ENCODE measurements at places on chromosomes 7 and 10. TPM values are rescaled to one million over a fixed set of nuclear protein-coding genes. Genes with fewer than 3 reads are reported as not detected.

AP1S1 gene
- total RNA-seq, result 45.8 TPM

CPN1 gene
- not detected for total RNA-seq

NRG3 gene
- 2.3 TPM for total RNA-seq

TEX36 gene
- not detected for total RNA-seq

FEZF1 gene
- not detected for total RNA-seq

HOXA5 gene
- total RNA-seq, result 71.5 TPM

NEURL1 gene
- not detected for total RNA-seq

SLC39A12 gene
- total RNA-seq, result not detected

RPP38 gene
- total RNA-seq, result 11.1 TPM

ERV3-1 gene
- total RNA-seq, result 37.6 TPM

ATXN7L1 gene
- total RNA-seq, result 24.6 TPM

SYT15 gene
- 2.3 TPM for total RNA-seq

C10orf67 gene
- 0.43 TPM for total RNA-seq

CYP3A7 gene
- total RNA-seq, result 0.27 TPM

TMEM196 gene
- total RNA-seq, result not detected

SRRT gene
- total RNA-seq, result 136 TPM

DKK1 gene
- total RNA-seq, result not detected

ADARB2 gene
- total RNA-seq, result 0.19 TPM

KMT2C gene
- 68.1 TPM for total RNA-seq

ENO4 gene
- total RNA-seq, result not detected

VOPP1 gene
- 38.2 TPM for total RNA-seq

HNRNPH3 gene
- total RNA-seq, result 81.3 TPM

ADAM8 gene
- total RNA-seq, result 2.4 TPM

TFPI2 gene
- 9.0 TPM for total RNA-seq

ANKRD2 gene
- 2.8 TPM for total RNA-seq

SYNPO2L gene
- 0.12 TPM for total RNA-seq

FGF8 gene
- not detected for total RNA-seq

LLCFC1 gene
- total RNA-seq, result not detected

AKR1C2 gene
- 3.5 TPM for total RNA-seq

MMD2 gene
- not detected for total RNA-seq

SP8 gene
- not detected for total RNA-seq

ANKRD61 gene
- not detected for total RNA-seq

PTER gene
- 22.6 TPM for total RNA-seq

ASAH2B gene
- 1.9 TPM for total RNA-seq

ITIH5 gene
- total RNA-seq, result 2.1 TPM

CDK13 gene
- 47.9 TPM for total RNA-seq

GPR37 gene
- not detected for total RNA-seq

JAKMIP3 gene
- 0.80 TPM for total RNA-seq

FGFBP3 gene
- 1.6 TPM for total RNA-seq

RAPGEF5 gene
- 29.3 TPM for total RNA-seq

IFIT1 gene
- 62.3 TPM for total RNA-seq

AZGP1 gene
- 1.8 TPM for total RNA-seq

COL13A1 gene
- total RNA-seq, result 0.54 TPM

SEMA3D gene
- total RNA-seq, result 6.9 TPM

SUGCT gene
- total RNA-seq, result 41.7 TPM

ALOX5 gene
- 8.8 TPM for total RNA-seq

GDF2 gene
- not detected for total RNA-seq

OPALIN gene
- not detected for total RNA-seq

DENND2A gene
- 10.9 TPM for total RNA-seq
